Activated CD4-positive, alpha-beta memory T cell treated with anti-CD3 and anti-CD28 coated beads for 36 hours (primary cell): ENCODE measurements at places on chromosomes 5 and 9. TPM values are rescaled to one million over a fixed set of nuclear protein-coding genes. Genes with fewer than 3 reads are reported as not detected.

Gene AK1
- total RNA-seq: 28.5 TPM

Gene PHF24
- total RNA-seq: 0.12 TPM

Gene HRCT1
- total RNA-seq: not detected

DNA sequence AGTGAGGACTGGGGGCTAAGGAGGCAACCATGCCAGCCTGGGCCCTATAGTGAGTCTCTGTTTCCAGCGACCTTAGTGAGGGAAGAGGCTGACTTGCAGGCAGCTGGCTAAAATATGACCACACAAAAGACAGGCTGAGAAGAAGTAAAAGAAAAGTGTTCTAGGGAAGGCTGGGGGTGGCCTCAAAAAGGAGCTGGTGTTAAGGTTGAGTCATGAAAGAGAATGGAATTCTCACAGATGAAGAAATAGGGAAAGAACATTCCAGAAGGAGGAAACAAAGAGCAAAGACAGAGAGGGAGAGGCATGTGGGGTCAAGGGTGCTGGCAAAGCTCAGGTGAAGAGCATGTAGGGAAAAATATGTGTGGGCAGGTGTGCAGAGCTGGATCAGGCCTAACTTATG is 302.7 kb upstream of the RFX3 start:
- no peak for DNase-seq

- no peak for DNase-seq
These were observed 19.9 kb downstream of the ELL2 start for GRCh38 chr5:95941756-95942155.
